Subcutaneous preadipocyte (primary cell): ENCODE measurements at places on chromosomes 2 and 18. TPM values are rescaled to one million over a fixed set of nuclear protein-coding genes. Genes with fewer than 3 reads are reported as not detected.

CNDP2 gene
- total RNA-seq: 24.6 and 31.1 TPM in 2 replicates

LOXHD1 gene
- total RNA-seq: not detected in 2 replicates

PDCD1 gene
- not detected in 2 replicates for total RNA-seq

RELCH gene
- 22.8 and 42.6 TPM in 2 replicates for total RNA-seq

NYAP2 gene
- not detected in 2 replicates for total RNA-seq

COMMD1 gene
- 29.5 and 47.8 TPM in 2 replicates for total RNA-seq

MXD1 gene
- total RNA-seq: 3.3 TPM in 2 replicates

CIDEA gene
- total RNA-seq: 0.20 and 0.37 TPM in 2 replicates

CD28 gene
- not detected in 2 replicates for total RNA-seq

ASXL3 gene
- 0.59 and 0.73 TPM in 2 replicates for total RNA-seq

SPP2 gene
- not detected in 2 replicates for total RNA-seq

GALR1 gene
- under 0.01 TPM in 1 of 2 replicates, not detected in the other for total RNA-seq

PLEK gene
- total RNA-seq: not detected in 2 replicates

MROH2A gene
- total RNA-seq: not detected in 2 replicates

ZEB2 gene
- total RNA-seq: 70.9 and 79.4 TPM in 2 replicates

RNASEH1 gene
- 26.1 and 38.5 TPM in 2 replicates for total RNA-seq

FKBP1B gene
- total RNA-seq: 4.4 and 5.3 TPM in 2 replicates

ABCB11 gene
- not detected in 2 replicates for total RNA-seq

TMEFF2 gene
- total RNA-seq: 2.9 and 3.7 TPM in 2 replicates

SEMA4C gene
- 13.6 and 14.3 TPM in 2 replicates for total RNA-seq

KCNG2 gene
- not detected in 2 replicates for total RNA-seq

DSG1 gene
- total RNA-seq: not detected in 2 replicates

NOSTRIN gene
- under 0.01 and 0.20 TPM in 2 replicates for total RNA-seq
